ENCODE measurements at places on chromosomes 4 and X. TPM values are rescaled to one million over a fixed set of nuclear protein-coding genes. Genes with fewer than 3 reads are reported as not detected.
A peak's percentile ranks its signal among the peaks of the same experiment; 100 is the strongest.

The RIPPLY1 gene
- total RNA-seq, result not detected

The SPANXN1 gene
- total RNA-seq, result not detected

The SYNPO2 gene
- 194 TPM for total RNA-seq

- no peak for DNase-seq
Measured at GRCh38 chr4:96558466-96558865, 718.6 kb downstream of the PDHA2 start.

- DNase-seq, result no peak
Measured at GRCh38 chrX:107701493-107702121, 73.3 kb downstream of the PRPS1 start.

The PCSK1N gene
- total RNA-seq, result not detected

The KLHL34 gene
- total RNA-seq, result not detected

The GPC3 gene
- total RNA-seq, result 0.32 TPM

DNA sequence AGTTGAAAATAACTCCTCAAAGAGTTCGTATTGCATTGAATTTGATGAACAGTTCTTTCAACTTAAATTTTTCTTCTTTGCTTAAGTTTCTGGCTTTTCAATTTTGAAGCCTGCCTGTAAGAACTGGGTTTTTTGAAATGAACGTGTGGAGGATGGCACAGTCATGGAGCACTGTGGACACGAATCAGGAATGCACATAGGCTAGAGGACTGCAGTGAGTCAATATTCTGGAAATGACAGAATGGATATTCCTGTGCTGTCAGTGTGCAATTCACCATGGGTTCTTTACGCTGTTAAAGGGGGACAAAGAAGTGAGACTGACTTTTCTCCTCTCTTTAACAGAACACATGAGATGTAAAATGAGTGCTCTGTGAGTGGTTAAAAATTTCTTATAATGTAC lies 368.0 kb upstream of the AGA start:
- no peak for DNase-seq

The P2RY10 gene
- not detected for total RNA-seq

DNA sequence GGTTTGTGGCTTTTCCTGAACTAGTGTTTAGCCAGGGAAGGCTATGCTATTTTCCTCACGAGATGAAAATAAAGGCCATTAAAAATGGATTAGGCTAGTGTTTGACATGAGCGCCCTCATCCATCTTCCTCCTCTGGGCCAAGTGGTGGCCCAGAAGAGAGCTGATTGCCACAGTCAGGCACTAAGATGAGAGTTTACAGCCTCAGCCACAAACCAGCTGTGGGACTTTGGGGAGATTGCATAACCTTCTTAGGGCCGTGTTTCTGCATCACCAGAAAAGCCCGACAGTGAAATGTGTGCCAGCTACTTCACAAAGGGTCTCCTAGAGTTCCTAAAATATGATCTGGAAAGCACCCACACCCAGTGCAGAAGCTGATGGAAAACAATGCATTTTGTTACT lies 42.3 kb upstream of the LNX1 start:
- DNase-seq, result peak; percentile 92

DNA sequence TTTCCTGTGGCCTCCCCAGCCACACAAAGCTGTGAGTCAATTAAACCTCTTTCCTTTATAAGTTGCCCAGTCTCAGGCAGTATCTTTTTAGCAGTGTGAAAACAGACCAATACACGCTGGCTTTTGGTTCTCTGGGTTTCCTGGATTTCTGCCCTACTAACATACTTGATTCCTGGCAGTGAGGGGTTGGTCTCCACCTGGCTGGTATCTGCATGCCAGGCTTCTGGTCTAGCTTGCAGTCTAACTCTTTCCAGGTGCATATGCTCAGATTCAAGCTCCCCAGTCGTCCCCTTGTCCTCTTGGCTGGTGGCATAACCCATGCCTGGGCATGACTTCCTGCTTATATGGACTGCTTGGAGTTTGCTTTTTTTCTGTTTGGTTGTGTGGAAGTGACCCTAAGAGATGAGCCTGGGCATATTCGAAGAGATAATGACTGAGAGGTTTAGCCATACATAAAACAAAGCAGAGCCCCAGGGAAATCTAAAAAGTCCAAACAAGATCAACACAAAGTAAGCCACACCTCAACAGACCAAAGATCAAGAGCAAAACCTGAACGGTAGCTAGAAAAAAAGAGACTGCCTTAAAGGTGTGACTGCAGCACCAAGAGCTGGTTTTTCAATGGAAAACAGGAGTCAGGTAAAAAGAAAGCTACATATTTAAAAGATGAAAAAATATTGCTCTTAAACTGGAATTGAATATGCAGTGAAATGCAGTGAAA lies 102.1 kb upstream of the STS start:
- no peak for DNase-seq

The FAM184B gene
- not detected for total RNA-seq

DNA sequence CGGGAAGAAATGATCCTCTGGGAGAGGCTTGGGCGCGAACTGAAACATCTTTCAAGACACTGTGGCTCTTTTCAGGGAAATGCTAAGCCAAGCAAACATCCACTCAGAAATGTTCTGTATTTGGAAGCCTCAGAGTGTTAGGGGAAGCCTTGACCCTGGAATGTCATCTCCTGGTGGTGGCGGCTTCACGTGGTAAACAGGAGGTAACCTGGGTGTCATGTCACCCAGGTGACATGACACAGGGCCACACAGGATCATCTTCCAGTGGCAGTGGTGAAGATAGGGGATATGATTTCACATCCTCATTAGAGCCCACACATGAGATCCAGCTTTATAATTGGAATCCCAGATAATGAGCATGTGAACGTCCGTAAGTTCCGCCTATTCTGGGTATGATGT lies 140.0 kb downstream of the TBL1X start:
- no peak for DNase-seq

DNA sequence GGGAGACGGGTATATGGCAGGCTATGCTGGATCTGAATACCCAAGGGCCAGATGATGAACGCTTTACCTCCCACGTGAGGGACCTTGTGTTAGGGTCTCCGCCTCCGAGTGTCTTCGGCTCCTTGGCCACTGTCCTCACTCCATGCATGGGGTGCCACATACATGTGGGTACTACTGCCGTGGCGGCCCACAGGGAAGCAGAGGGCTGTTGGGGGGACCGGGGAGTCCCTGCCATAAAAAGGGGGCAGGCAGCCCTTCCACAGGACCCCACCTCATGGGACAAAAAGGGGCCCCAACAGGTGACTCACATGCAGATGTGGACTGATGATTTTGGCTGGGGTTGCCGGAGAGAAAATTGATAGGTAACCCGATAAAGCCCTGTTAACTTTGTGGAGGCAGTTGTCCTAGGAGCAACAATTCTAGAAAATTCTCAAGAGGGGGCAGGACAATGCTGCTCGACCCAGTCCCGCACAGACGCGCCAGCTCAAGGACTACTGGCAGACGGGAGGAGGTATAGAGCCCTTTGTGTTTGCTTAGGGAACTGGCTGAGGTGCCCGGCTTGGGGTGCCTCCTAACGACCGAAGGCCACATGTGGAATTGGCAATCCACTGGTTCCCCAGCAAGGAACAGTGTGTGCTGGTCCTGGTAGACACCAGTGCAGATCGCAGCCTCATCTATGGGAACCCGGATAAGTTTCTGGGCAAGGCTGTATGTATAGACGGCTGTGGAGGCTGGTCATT lies 695.7 kb upstream of the AGA start:
- no peak for DNase-seq

The KLKB1 gene
- total RNA-seq, result not detected

- DNase-seq, result peak; percentile 25
Measured at GRCh38 chr4:74366367-74366911, 1.5 kb downstream of the EREG start.

- no peak for DNase-seq
Measured at GRCh38 chrX:1713296-1713695, 98.4 kb downstream of the ASMT start.

DNA sequence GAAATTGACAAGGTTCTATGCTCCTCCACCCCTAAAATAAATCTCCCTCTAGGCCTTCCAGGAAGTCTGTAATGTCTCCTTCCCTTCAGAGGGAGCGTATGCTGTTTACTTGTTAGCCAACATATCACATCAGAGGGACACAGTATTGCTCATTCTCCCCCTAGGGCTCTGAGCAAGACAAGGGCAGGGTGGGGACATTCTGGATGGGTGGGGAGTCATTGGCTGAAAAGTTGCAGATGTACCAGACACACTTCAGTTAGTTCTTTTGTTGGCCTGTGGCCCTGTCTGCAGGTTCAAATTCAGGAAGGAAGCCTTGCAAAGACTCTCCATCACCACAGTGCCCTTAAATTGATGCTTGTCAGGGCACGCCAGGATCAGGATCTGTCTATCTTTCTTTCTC lies 106.3 kb upstream of the TEX13D start:
- no peak for DNase-seq

The CENPVL2 gene
- not detected for total RNA-seq

DNA sequence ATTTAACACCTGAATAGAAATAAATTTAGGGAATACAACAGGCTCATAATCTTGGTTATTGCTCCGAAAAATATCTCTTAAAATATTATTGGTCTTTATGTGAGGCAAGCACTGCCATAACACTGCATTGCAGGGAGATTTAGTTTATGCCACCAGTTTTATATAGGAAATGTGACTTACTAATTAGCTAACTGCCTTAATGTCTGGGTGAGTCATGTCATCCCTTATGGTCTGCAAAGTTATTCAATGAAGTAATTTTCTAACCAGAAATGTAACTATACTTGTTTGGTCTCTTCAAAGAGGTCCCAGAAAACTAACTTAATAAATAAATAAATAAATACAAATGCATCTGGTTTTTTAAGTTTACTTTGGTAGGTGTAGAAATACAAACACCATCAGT lies 597.2 kb downstream of the GALNTL6 start:
- DNase-seq, result no peak

- no peak for DNase-seq
Measured at GRCh38 chr4:86974551-86974994, 39.8 kb downstream of the AFF1 start.

GRCh38 chr4:55173580-55173979 lies 48.2 kb upstream of the KDR start:
- peak; percentile 49 for DNase-seq

DNA sequence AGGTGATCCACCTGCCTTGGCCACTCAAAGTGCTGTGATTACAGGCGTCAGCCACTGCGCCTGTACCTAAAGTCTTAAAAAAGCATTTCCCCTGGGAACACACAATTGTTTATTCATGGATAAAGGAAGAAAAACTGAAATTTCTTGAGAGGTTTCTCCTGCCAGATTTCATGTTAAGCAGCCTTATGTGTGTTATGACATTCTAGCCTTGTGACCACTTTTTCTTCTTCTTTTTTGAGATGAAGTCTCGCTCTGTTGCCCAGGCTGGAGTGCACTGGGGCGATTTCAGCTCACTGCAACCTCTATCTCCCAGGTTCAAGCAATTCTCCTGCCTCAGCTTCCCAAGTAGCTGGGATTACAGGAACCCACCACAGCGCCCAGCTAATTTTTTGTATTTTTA lies 57.8 kb upstream of the PLAC8 start:
- no peak for DNase-seq

The NLGN4X gene
- total RNA-seq, result 0.86 TPM

GRCh38 chr4:139900964-139901376 lies 235.4 kb downstream of the MGST2 start:
- no peak for DNase-seq

GRCh38 chr4:151324124-151324751 lies 1.2 kb downstream of the SH3D19 start:
- no peak for DNase-seq

GRCh38 chrX:53284684-53285447 lies 3.5 kb upstream of the IQSEC2 start:
- DNase-seq, result no peak

- DNase-seq, result no peak
Measured at GRCh38 chrX:153474266-153474665, 3.9 kb upstream of the HAUS7 start.

GRCh38 chr4:25223802-25224375 lies 9.9 kb upstream of the PI4K2B start:
- peak; percentile 57 for DNase-seq

The HSFX3 gene
- total RNA-seq, result not detected

The STPG2 gene
- 0.32 TPM for total RNA-seq

The TNIP3 gene
- total RNA-seq, result 0.32 TPM

The ABLIM2 gene
- under 0.01 TPM for total RNA-seq

The ANOS1 gene
- total RNA-seq, result 1.9 TPM

The MAGEA6 gene
- not detected for total RNA-seq

GRCh38 chr4:23602720-23603119 lies 287.1 kb downstream of the PPARGC1A start:
- DNase-seq, result no peak

All from fibroblast of villous mesenchyme (primary cell).